ENCODE measurements at places on chromosomes 1 and 21. TPM values are rescaled to one million over a fixed set of nuclear protein-coding genes. Genes with fewer than 3 reads are reported as not detected.

Gene SDHB
- total RNA-seq: 81.5 TPM

Gene RALGPS2
- total RNA-seq: 4.9 TPM

Gene LYPD8
- not detected for total RNA-seq

Gene BACE2
- total RNA-seq: 129 TPM

Gene TGFB2
- total RNA-seq: 9.1 TPM

Gene CD1B
- total RNA-seq: not detected

Gene RGS1
- total RNA-seq: 54.0 TPM

Gene DFFB
- total RNA-seq: 7.8 TPM

Gene DYNLT4
- total RNA-seq: not detected

Gene GBP6
- total RNA-seq: 0.27 TPM

Gene OR2L5
- total RNA-seq: not detected

GRCh38 chr1:24551290-24551959 lies 4.5 kb upstream of the NCMAP start:
- no peak for DNase-seq

DNA sequence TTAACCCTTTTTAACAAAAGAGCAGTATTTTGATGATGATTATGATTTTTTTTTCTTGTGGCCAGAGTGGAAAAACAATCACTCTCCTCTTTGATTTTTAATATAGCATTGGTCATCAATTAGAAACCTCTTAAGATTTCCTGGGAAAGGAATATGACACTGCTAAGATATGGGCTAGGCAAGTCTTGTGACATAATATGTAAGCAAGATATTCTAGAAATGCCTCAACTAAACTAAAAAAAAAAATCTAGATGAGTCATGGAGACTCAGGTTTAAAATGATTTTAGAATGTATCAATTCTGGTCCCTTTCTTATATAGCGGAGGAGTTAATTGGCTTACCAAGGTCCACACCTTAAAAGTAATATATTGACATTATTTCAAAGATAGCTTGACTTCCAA lies 60.3 kb upstream of the JUN start:
- no peak for DNase-seq

GRCh38 chr1:94654031-94654430 lies 112.5 kb upstream of the F3 start:
- DNase-seq: no peak

- no peak for DNase-seq
These were observed 7.7 kb upstream of the GIPC2 start for GRCh38 chr1:78038071-78038470.

DNA sequence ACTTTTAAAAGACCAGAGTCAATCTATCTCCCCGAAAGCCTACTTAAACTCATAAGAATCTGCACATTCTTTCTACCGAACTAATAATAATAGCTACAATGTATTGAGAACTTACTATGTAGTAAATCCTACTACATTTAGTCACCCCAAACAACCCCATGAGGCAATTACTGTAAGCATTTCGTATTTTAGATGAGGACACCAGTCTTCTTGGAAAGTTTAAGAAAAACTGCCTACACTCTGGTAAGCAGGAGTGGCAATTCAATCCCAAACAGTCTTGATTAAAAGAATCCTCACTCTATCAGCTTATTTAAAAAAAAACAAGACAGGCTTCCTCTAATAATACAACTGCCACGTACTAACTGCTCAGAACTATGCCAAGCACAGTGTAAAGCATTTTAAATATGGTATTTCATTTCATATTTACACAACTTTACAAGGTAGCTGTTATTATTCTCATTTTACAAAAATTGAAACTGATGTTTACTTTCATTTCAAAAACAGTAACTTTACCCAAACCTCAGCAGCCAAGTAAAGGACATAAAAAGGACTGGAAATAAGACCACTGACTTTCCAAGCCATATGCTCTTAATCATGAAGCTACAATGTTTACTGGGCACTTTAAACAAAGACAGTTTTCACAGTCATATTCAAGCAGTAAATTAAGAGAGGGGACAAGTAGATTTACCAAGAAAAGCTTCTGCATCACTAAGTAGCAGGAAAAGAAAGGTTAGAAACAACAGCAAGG lies 13.9 kb downstream of the ARID4B start:
- DNase-seq: no peak

- no peak for DNase-seq
These were observed 887.8 kb upstream of the NCAM2 start for GRCh38 chr21:20110368-20110767.

- no peak for DNase-seq
These were observed 14.6 kb upstream of the TENT5C start for GRCh38 chr1:117591252-117591651.

DNA sequence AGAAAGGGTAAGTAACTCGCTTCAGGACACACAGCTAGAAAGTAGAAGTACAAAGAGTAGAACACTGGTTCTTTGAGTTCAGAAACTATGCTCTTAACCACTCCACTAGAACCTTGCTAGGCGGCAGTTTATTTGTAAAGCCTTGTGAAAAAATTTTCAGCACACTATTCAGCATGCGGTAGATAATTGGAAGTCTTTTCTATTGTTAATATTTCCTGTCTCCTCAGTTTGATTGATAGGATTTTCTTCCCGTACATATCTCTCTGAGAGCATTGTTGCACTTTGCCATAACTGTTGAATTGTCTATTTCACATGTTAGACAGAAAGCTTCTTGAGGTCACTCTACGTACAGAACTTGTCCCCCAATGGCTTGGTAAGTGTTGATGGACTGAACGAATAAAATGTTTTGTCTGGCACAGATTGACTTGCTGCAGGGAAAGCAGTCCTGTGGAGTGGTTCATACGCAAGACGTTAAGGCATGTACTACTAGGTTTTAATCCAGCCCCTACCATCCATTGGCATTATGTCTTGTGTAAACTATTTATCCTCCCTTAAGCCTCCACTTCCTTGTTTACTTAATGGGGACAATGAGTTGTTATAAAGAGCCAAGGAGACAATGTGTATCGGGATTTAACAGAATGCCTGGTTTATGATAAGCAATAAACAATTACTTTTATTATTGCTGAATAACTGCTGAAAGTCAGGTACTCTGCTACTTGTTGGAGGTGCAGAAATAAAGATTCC lies 35.8 kb downstream of the C1orf21 start:
- DNase-seq: no peak

DNA sequence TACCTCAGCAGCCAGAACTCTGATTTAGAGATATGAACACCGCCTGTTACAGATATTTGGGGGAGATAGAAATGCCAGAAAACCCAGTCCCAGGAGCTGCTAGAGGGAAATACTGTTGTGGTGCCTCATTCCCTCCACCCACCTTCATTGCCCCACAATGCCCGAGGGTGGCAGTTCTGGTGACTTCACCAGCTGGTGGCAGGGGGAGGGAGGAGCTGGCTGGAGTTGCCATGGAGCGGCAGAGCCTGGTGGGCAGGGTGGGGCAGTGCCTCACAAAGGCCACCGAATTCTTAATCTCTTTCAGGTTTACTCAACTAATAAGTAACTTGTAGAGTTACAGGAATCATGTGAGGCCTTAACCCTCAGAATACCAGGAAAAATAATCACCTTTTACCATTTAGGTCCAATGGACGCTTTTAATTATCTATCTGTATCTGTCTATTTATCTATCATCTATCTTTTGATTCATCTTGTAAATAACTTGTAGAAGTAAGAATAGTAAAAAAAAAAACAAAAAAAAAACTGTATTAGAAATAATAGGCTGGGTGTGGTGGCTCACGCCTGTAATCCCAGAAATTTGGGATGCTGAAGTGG lies 11.7 kb upstream of the S100A11 start:
- peak; percentile 68 for DNase-seq

DNA sequence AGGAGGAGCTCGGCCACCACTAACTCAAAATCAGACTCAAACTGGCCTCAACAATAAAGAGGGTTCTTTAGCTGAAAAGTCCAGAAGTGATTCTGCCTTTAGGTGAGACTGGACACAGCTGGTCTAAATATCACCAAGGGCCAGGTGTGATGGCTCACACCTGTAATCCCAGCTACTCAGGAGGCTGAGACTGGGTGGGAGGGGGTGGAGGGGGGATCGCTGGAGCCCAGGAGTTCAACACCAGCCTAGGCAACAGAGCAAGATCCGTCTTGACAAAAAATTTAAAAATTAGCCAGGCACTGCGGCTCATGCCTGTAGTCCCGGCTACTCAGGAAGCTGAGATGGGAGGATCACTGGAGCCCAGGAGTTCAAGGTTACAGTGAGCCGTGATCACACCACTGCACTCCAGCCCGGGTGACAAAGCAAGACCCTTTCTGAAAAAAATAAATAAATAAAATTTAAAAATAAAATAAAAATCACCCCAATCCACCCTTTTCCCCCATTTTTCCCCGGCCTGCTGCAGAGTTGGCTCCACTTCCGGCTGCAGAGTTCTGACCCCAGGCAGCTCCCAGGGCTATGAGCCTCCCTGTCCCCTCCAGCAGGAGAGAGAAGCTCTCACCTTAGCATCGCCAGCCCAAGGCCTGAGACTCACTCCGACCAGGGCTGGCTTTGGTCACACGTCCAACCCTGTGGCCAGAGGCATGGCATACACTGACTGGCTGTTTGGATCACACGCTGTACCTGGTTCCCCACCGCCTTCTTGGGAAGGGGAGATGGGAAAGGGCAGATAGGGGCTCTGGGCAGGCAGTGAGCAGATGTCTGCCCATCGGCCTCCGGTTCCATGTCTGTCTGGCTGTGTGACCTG lies 87.3 kb upstream of the IFFO2 start:
- no peak for DNase-seq

DNA sequence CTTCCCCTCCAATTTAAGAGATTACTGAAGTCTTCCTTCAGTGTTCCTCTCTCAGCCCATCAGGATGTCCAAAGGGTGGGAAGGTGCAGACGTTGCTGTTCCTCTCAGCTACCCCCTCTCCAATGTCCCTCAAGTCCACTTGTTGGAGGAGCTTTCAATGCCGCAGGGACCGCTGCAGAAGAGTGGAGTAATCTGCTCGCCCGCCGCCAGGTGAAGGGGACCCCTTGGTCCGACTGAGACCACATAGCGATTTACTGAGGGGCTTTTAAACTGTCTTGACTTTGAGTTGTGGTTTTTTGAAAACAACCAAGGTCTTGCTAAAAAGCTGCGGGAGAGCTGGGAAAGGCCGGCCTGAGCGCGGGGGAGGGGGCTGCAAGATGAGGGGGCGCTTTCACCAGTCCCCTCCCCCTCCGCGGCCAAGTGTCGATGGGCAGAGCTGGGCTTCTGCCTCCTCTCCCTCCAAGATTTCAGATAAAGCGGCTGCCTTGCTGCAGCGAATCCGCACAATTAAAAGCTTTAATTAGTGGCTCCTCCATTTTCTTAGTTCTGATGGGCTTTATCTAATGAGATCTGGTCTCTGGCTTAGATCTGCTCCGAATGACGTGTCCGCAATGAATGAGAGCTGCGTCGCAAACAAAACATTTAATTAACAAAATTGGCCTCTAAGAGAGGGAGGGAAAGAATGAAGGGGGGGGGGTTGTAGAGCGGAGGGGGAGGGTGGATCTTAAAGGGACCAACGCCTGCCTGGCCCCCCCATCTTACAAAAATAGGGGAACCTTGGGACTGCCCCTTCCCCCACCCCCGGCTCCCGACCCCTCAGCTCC lies 5.9 kb downstream of the LMO4 start:
- DNase-seq: no peak

- DNase-seq: no peak
These were observed 46.3 kb downstream of the MAP10 start for GRCh38 chr1:232851532-232851931.

DNA sequence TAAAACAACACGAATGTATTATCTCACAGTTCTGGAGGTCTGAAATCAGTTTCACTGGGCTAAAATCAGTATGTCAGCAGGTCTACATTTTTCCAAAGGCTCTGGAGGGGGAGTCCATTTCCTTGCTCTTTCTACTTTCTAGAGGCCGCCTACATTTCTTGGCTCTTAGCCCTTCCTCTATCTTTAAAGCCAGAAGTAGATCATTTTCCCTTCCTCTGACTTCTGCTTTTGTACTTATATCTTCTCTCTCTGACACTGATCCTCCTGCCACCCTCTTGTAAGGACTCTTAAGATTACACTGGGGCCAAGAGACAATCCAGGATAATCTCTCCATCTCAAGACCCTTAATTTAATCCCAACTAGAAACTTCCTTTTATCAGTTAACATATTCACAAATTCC lies 41.4 kb downstream of the MSH4 start:
- DNase-seq: no peak

- DNase-seq: no peak
These were observed 82.4 kb upstream of the BCL10 start for GRCh38 chr1:85358702-85359438.

- no peak for DNase-seq
These were observed 30.3 kb upstream of the CEP350 start for GRCh38 chr1:179924268-179924667.

DNA sequence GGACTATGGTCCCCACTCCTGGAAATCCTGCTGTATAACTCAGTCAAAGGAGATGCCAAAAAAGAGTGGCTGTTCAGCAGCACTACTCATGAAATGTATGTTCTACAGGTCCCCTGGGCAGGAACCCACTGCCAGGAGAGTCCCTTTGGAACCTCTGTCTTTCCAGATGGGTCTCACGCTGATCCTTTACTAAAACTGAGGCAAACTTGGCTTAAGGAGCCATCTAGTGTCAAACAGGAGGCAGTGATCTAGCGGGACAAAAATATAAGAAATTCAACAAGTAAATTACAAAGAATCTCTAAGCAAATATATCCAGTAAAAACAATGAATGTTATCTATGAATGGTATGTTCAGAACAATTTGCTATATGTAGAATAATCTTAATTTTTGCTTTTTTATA lies 80.5 kb upstream of the PRMT6 start:
- DNase-seq: no peak

DNA sequence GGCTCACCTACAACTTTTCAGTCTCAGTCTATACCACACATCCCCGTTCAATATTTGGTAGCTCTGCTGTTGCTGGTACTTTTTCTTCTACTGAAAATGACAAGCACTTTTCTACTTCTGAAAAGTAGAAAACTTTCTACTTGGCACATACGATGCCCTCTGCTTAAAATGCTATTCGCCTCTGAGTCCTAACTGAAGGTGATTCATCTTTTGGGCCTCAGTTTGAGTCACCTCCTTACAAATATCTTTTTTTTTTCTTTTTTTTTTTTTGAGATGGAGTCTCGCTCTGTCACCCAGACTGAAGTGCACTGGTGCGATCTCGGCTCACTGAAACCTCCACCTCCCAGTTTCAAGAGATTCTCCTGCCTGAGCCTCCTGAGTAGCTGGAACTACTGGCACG lies 136.0 kb upstream of the CYYR1 start:
- DNase-seq: no peak

Data from thoracic aorta (tissue), 2 donors.